ENCODE measurements at places on chromosomes 16 and 17. TPM values are rescaled to one million over a fixed set of nuclear protein-coding genes. Genes with fewer than 3 reads are reported as not detected.

DNA sequence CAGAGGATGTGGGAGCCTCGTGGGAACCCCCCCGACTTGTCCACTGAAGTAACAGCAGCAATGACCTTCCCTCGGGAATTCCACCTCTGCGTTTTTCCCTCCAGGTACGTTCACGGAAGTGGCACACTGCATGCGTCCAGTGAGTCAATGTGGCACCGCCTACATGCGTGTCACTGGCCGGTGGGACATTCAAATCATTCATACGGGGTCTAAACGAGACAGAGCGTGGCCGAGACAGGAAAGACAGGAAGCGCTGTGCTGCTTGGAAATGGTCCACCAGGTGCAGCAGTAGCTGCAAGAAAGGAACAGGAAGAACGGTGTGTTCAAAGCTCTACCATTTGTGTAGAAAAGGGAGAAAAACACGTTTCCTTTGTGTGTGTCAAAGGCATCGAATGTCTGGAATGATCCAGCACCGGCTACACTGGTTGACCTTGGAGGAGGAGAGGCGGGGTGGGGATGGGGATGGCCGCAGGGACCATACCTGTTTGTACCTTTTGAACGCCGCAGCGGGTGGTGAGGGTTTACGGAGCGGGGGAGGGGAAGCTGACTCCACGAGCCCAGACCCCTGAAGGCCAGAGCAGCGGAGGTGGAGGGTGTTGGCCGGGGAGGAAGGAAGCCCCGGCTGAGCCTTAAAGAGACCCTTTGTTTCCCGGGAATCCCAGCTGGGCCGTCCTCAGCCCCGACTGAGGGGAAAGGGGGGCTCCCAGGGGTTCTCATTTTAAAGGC is 1.7 kb upstream of the PGAP6 start:
- ATAC-seq, result peak; percentile 68

DNA sequence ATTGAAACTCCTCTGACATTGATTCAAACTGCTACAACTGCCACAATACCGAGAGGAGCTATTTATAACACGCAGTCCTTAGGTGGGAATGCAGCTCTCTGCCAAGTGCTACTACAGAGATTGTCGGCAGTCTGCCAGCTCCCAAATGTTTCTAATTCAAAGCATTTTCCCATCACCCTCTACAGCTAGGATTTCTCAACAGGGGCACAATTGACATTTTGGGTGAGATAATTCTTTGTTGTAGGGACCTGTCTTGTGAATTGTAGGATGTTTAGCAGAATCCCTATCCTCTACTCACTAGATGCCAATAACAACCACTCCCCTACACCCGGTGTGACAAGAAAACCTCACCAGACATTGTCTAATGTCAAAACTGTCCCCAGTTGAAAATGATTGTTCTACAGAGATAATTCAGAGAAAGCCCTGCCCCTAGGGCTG is 7.8 kb upstream of the N4BP1 start:
- no peak for ATAC-seq

- no peak for ATAC-seq
Measured at GRCh38 chr16:25838724-25839186, 147.0 kb downstream of the HS3ST4 start.

- ATAC-seq, result no peak
Measured at GRCh38 chr17:34408439-34408838, 45.4 kb upstream of the CCL1 start.

DNA sequence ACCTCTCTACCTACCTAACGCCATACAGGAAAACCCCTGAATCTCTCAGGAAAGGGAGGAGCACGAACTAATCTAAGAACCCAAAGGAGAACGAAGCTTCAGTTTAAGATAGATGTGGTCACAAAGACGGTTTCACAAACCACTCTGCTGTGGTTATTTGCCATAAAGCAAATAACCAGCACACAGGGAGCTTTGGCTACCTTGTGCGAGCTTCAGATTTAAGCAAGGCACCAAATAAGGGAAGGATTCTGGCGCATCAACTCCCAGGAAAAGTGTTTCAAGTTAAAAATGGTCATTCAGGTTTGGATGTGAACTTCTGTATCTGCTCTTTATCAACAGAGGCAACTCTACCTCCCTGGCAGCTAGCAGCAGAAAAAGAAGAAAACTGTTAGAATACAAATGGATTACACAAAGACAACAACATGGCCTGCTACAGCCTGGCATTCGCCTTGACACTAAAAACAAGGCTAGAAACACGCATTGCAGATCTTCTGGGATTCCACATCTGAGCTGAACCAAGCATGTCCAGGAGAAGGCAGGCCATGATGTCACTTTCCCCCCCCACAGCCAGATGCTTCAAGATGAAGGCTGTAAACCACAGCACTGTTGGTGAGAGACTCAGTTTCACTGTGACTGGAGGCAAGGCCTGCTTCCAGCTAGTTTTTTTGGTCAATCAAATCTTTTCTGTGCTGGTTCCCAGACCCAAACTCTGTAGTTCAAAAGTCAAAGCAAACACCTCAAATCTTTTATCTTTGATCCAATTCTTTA is 43.6 kb downstream of the SMG6 start:
- peak; percentile 82 for ATAC-seq

GRCh38 chr16:53515811-53516210 is 12.8 kb upstream of the AKTIP start:
- no peak for ATAC-seq

GRCh38 chr17:30236766-30237165 is 1.3 kb upstream of the SLC6A4 start:
- no peak for ATAC-seq

DNA sequence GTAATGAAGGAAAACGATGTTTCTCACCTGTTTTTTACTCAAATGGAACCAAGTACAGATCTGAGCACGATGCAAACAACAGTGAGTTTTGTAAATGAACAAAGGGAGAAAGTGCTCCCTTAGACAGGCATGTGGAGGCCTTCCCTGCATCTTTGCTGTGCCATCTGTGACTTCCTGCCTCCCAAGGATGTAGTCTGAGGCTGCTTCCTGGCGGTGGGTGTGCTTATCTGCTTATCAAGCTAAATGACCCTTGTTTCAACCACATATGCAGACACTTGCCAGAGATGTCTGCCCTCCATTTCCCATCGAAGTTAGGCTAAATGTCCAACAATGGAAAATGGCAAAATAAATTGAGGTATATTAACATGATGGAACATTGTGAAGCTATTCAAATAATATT is 34.6 kb downstream of the RGS9 start:
- ATAC-seq, result no peak

GRCh38 chr16:2985893-2986355 is 5.7 kb upstream of the PKMYT1 start:
- no peak for ATAC-seq

DNA sequence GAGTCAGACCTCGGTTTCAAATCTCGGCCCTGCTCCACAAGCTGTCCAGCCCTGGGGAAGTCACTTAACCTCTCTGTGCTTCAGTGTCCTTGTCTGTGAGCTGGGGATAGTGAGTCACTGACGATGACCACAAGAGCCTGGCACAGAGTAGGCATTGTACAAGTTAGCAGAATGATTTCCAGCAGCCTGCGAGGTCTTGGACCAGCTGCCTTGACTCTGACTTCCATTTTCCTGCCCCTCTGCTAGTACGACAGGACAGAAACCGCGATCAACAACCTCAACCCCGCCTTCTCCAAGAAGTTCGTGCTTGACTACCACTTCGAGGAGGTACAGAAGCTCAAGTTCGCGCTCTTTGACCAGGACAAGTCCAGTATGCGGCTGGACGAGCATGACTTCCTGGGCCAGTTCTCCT is 20.7 kb downstream of the CPNE2 start:
- ATAC-seq, result peak; percentile 84

DNA sequence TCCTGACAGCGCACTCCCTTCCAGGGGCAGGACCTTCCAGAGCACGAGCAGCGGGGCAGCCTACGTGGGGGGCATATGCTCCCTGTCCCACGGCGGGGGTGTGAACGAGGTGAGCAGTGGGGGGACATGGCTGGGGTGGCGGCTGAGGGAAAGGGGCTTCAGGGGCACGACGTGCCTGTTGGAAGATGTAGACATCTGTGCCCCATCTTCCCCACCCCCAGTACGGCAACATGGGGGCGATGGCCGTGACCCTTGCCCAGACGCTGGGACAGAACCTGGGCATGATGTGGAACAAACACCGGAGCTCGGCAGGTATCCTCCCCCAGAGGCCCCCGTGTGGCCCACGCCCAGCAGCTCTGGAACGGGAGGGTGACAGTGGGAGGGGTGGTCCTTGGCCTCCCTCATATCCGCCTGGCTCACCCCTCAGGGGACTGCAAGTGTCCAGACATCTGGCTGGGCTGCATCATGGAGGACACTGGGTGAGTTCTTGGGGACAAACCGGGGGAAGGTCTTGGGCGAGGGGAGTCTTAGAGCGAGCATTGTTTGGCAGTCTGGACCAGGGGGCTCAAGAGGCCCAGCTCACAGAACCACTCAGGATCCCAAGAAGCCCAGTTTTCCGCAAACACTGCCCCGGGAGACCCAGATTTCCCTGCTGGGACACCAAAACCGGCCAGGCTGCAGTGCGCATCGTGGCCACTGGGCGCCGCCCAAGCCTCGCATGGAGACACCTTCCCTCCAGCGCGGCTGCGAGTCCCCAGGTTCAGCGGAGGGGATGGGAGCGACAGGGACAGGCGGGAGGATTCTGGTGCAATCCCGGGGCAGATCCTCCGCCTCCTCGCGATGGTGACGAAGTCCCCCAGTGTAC is 15.7 kb downstream of the ADAM11 start:
- peak; percentile 42 for ATAC-seq

DNA sequence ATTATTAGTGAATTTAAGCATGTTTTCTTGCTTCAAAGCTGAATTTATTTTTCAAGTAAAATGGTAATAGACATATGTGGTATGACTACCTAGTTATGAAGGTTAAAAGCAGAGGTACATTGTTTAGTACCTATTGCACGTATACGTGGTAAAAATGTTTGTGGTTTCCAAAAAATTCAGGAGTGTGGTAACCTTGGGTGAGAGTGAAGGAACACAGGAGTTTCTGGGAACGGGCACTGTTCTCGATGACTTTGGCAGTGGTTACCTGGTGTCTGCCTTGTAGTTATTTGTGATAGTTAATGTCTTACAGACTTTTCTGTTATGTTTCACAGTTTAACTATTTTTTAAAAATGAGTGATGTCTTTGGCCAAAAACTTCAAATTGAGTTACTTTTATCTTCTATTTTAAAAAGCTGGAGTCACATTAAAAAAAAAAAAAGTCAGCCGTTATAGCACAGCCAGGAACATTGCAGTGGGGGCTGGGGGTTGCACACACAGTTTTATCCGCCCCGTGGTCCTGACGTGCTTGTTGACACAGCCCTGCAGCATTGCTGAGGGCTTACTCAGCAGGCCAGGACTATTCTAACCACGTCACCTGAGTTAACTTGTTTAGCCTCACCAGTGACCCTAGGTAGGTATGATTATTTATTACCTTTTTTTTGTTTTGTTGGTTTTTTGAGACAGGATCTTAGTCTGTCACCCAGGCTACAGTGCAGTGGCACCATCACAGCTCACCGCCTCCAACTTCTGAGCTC is 10.9 kb downstream of the JPT2 start:
- ATAC-seq, result no peak

DNA sequence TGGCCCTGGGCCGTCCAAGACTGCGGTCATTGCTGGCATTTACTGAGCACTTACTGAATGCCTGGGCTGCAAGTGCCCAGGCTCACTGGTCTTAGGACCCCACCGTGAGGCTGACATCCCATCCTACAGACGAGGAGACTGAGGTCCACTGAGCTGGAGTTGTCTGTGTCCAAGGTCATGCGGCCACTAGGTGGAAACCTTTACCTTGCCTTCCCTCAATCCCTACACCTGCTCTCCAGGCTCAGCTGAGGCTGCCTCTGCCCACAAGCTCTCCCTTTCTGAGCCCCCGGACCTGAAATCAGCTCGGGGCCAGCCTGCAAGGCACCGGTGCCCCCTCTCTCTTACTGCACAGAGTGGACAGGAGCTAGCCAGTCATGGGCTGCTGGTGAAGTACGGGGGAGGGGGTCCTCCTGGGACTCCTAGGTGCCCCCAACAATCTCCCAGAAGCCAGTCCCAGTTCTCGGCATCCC is 1.5 kb downstream of the CASKIN1 start:
- ATAC-seq, result peak; percentile 83

DNA sequence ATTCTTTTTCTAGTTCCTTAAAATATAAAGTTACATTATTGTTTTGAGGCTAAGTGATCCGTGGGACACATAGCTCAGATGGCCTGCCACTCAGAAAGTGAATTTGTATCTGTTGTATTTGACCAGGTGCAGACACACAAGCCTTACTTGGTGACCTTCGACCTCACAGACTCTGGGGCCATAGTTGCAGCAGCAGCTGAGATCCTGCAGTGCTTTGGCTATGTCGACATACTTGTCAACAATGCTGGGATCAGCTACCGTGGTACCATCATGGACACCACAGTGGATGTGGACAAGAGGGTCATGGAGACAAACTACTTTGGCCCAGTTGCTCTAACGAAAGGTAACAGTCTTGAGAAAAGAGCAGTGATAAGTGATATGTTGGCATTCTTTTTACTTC is 30.5 kb downstream of the TMEM11 start:
- ATAC-seq, result no peak

- no peak for ATAC-seq
Measured at GRCh38 chr16:68378436-68379415, 67.9 kb downstream of the PRMT7 start.

- ATAC-seq, result no peak
Measured at GRCh38 chr17:17770632-17771044, 66.1 kb downstream of the SREBF1 start.

DNA sequence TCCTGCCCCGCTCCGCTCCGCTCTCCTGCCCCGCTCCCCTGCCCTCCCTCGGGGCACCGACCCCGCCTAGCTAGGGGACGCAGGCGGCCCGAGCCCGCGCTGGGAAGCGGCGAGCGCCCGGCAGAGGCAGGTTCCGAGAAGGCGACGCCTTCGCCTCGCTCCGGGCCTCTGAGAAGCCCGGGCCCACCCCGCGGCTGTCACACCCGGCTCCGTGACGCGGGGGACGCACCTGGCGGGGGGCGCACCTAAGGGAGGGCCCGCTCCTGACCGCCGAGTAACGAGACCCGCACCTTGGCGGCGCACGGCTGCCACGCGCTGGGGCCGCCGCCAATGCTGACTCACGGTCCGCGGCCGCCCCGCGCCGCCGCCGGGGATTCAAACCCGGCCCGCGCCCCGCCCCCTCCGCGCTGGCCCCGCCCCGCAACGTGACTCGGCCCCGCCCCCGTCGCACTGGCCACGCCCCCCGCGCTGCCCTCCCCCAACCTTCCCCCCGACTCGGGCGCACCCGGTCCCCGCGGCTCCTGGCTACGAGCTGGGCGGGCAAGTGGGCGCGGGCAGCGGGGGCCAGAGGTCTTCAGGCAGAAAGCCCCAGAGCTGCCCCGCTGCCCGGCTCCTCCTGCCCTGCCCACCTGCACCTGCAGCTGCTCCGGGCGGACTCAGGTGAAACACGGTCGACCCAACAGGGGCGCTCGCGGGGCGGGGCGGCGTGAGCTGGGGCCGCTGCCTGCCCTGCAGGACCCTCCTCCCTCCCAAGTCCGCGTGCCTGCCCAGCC is 27.8 kb downstream of the GNPTG start:
- peak; percentile 76 for ATAC-seq

GRCh38 chr17:29682054-29682453 is 59.3 kb upstream of the CORO6 start:
- ATAC-seq, result no peak

Gene ARL5C
- not detected for total RNA-seq

Gene CTF1
- 0.15 TPM for total RNA-seq

Gene ITPRIPL2
- 6.9 TPM for total RNA-seq

Gene CD7
- 378 TPM for total RNA-seq

Gene RABEP1
- 55.5 TPM for total RNA-seq

Gene CDH3
- total RNA-seq, result 0.87 TPM

Gene PRAC2
- total RNA-seq, result not detected

Gene PIPOX
- total RNA-seq, result 2.0 TPM

Gene BOLA2B
- 267 TPM for total RNA-seq

Measured in activated T-helper 17 cell treated with anti-CD3 and anti-CD28 coated beads, Interleukin-2, amount 50 U/mL, for 72 hours (primary cell).